ENCODE measurements at places on chromosomes 16 and 17.

DNA sequence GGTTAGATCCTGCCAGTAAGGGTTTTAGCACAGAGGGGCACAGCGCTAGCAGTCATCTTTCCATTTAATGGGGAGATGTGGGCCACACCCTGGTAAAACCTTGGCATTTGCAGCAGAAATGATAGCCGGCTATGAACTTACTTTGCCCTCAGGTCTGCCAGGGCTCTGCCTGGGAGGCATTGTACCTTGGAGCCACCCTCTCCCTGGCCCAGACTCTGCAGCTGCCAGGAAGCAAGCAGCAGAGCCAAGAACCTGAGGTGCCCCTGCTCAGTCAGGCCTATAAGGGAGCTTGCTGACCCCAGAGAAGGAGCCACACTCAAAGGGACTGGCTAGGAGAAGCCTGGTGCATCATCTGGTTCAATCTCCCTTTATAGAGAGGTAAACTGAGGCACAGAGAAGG lies 23.7 kb upstream of the PHF12 start:
- no peak for DNase-seq

DNA sequence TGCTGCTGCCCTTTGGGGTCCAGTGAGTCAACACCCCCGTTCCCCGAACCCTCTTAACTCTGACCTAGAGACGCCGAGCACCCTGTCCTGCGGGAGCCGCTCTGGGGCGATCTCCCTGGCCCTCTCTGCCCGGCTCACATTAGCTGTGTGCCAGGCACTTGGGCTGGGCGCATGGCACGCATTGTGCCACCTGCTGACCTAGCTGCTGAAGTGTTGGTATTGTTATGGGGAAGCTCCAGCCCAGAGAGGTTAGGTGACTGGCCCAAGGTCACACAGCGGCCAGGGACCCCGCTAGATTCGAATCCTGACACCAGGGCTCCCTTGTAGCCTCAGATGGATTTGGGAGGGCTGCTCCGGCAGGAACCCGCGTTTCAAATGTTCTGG lies 1.1 kb downstream of the HSD17B1 start:
- DNase-seq: no peak

- DNase-seq: no peak
Observed at GRCh38 chr17:56697190-56697589, 103.7 kb downstream of the NOG start.

DNA sequence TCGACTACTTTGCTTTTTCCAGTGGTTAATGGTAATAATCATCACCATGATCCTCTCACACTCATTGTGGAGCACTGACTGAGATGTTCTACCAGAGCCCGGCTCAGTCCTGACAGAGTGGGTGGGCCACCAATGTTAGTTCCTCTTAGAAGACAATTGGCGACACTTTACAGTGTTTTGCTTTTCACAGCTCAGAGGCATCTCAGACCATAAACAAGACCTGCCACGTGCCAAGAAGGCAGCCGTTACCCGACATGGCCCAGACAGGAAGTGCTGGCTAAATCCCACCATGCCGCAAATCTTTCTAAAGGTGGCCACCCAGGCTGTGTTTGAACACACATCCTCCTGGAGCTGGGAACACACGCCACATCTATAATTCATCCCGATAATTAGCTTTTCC lies 103.7 kb downstream of the XYLT1 start:
- DNase-seq: no peak

- DNase-seq: no peak
Observed at GRCh38 chr16:759110-759910, 1.2 kb upstream of the MSLN start.

- DNase-seq: peak; percentile 72
Observed at GRCh38 chr17:40450175-40450574, 6.9 kb downstream of the IGFBP4 start.

GRCh38 chr17:68924793-68925720 lies 30.1 kb downstream of the ABCA8 start:
- DNase-seq: no peak

- DNase-seq: no peak
Observed at GRCh38 chr16:75080205-75081029, 36.2 kb downstream of the LDHD start.

- no peak for DNase-seq
Observed at GRCh38 chr17:74214484-74215341, 1.3 kb downstream of the TTYH2 start.

- DNase-seq: no peak
Observed at GRCh38 chr16:17887963-17888362, 417.2 kb upstream of the XYLT1 start.

DNA sequence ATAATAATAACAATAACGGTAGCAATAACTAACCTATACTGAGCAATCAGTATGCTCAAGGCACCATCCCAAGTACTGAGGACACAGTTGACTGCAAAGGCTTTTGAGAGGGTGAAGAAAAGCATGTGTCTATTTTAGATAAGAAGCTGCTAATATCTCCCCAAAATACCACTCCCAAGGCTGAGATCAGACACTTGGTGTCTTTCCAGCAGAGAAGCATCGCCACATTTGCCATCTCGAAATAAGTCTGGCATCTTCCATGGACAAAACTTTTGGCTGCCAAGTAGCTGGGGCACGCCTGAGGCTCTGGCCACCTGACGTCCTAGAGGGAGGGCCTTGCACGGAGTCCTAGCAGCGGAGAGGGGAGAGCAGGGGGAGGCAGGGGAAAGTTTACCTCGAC lies 39.0 kb downstream of the ZNF423 start:
- DNase-seq: no peak

- peak; percentile 68 for DNase-seq
Observed at GRCh38 chr17:33949100-33949499, 306.0 kb upstream of the CCL2 start.

DNA sequence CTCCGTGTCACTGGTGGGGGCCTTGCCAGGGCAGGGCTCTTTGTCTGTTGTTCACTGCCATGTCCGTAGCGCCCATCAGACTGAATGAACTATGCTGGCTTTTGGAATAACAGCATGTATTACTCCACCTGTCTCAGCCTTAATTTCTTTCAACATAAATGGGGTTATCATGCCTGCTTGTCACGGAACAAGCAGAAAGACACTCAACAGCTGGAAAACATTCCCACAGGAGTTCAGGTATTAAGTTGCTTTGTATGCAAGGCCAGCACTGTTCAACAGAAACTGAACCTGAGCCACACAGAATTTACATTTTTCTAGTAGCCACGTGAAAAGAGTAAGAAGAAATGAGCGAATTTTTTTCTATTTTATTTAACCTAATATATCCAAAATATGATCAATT lies 13.1 kb downstream of the PPL start:
- DNase-seq: no peak

DNA sequence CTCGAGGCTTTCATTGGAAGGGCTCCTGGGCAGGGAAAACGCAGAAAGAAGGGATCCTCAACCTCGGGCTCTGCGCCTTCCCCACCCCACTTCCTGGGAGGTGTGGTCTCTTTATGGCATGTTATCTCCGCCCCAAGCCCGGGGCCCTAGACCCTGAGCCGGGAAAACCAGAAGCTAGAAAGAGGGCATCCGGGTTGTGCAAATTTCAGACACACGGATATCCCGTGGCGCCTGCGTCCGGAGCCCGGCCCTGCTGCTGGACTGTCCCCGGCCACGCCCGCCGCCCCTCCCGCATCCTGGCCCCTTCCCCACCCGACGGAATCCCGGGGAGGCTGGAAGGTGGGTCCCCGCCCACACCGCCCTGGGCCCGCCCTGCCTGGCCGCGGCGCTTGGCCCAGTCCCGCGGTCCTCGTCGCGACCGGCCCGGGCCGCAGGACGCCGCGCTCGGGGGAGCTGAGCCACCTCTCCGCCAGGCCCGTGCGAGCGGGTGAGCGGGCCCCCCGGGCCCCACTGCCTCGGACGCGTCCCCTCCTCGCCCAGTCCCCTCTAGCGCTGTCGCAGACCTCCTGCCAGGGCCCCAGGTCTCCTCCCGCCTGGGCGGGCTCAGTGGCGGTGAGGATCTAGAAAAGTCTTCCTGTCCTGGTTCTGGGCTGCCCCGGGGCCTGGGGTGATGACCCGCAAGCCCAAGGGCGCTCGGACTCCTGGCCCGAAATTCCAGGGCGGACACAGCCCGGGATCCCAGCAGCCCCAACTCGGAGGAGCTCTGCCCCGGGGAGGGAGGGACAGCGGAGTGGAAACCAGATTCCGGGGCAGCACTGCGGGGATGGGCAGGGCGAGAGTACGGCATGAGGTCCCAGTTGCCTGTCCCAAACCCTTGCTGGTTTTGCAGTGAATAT lies at the start of gene SLC16A5:
Gene SLC16A5, plus strand, starts transcription at position 397 of the 896 bp plus-strand sequence. CDS start 5,683 bp downstream, outside the sequence.
- peak; percentile 96 for DNase-seq

DNA sequence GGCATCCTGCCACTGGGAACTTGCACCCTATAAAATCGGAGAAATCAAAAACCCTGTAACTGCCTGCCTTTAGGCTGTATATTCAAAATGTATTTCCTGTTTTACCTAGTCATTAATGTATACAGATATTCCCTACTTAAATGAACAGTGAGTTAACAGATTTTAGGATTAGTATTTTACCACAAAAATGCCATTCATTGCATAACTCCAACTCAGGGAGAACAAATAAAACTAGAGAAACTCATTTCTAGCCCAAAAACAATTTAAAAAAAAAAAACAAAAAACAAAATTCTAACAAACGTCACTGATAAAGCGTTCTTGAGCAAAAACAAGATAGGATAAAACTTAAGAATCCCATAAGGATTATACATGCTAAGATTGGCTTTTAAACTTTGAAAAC lies 3.7 kb upstream of the DHX33 start:
- DNase-seq: no peak

- DNase-seq: no peak
Observed at GRCh38 chr17:51229889-51230288, 30.0 kb downstream of the MBTD1 start.

- no peak for DNase-seq
Observed at GRCh38 chr17:68349157-68349556, 57.9 kb downstream of the ARSG start.

DNA sequence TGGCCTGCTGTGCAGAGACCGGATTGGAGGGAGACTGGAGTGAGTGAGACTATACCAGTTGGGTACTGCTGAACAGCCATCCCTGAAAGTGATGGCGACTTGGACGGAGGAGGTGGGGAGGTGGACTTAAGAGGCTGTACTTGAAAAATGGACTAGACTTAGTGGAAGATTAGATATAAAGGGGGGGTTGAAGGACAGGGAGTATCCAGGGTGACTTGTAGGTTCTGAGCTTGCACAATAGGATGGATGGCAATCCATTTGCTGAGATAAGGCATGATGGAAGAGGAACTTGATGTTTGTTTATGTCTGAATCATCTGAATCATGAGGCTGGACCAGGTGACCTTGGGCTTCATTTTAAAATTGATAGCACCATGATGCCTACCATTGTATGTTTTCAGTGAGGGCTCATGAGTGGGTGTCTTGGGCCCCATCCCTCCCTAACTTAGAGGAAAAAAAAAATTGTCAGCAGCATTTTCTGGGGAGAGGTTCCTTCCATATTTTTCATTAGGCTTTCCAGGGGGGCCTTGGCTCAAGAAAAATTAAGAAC lies 41.2 kb downstream of the PRKCA start:
- DNase-seq: no peak

DNA sequence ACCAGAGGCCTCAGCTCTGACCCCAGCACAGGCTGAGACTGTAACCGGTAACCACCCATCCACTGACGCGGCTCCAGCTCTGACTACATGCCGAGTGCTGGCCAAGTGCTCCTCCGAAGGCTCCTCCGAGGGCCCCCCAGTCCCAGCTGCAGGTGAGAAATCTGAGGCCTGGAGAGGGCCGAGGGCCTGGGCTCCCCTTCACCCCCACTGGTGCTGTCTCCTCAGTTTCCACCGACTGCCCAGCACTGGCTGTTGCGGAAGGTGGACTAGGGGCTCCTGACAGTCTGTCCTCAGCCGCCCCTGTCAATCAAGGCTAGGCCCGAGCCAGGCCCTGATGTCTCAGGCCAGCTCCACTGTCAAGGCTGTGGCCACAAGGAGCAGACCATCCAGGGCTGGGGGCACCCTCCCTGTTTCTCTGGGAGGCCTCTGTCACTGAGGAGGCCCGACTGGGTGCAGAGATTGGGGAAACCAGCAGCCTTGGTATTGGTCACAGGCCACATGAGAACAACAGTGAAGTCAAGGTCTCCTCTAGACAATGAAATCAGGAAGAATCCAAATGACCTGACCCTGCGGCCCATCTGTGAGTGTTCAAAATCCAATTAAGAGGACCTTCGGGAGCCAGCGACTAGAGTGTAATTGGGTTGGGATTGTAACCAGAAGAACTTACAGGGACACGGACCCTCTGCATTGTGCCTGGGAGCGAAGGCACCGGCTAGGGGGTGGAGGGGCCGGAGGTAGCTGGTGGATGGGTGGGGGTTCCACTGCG lies 5.1 kb downstream of the TMEM235 start:
- no peak for DNase-seq

GRCh38 chr16:85227084-85227945 lies 115.0 kb upstream of the CIBAR2 start:
- no peak for DNase-seq

GRCh38 chr17:8393470-8394231 lies 4.0 kb downstream of the RNF222 start:
- no peak for DNase-seq

DNA sequence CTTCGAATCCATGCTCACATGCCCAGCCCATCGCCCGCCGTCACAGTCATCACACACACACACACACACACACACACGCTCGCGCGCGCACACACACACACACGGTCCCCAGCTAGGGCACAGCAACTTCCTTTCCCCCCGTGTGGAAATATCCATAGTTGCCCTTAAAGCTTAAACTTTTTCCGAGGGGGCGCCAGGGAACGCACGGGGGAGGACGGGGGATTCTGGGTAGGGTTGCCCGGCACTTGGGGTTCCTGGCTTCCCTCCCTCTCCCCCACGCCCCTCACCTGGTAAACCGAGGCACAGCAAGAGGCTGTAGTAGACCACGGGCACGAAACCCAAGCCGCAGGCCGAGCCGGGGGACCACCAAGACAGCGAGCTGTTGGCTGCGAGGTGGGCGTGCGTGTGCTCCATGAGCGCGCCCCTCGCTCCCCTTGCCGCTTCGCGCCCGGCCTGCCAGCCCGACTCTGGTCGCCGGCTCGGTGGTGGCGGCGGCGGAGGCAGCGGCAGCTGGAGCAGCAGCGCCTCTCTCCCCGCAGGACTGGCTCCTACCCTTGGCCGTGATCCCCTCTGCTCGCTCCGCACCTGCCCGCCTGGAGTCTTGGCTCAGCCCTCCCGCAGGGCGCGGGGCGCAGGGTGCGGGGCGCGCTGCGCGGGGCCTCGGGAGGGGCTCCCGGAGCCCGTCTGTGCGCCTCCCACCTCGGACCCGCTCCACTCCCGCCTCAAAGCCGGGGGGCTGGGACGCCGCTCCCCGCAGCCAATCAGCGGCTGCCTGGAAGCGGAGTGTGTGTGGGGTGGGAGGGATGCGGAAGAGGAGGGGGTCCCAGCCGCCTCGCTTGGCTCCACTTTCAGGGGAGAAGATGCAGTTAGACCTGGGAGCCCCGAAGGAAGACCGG lies at the start of gene GPR139:
Gene GPR139, minus strand, starts transcription at position 688 of the 896 bp plus-strand sequence. Its CDS starts 274 bp downstream, at position 414.
- DNase-seq: peak; percentile 76

- no peak for DNase-seq
Observed at GRCh38 chr16:11585460-11586377, 1.0 kb downstream of the LITAF start.

Measured in iPS-NIHi11 (cell line).